Skin of body (tissue), 3 donors: ENCODE measurements at places on chromosomes 3 and 15. TPM values are rescaled to one million over a fixed set of nuclear protein-coding genes. Genes with fewer than 3 reads are reported as not detected.

Gene EXD1
- not detected for total RNA-seq

Gene AMIGO3
- 0.10 TPM for total RNA-seq

Gene CCDC9B
- total RNA-seq = 5.3 TPM

Gene MESP2
- 0.30 TPM for total RNA-seq

Gene C2CD4A
- not detected for total RNA-seq

Gene PGBD4
- 0.79 TPM for total RNA-seq

Gene SLC27A2
- 0.39 TPM for total RNA-seq

Gene POLQ
- 3.7 TPM for total RNA-seq

Gene HCLS1
- total RNA-seq = 9.1 TPM

Gene GP9
- 0.49 TPM for total RNA-seq

Gene SCAMP5
- total RNA-seq = 3.2 TPM

GRCh38 chr3:72300621-72301020, 515.7 kb upstream of the PROK2 start:
- no peak for DNase-seq

- no peak for DNase-seq
Measured at GRCh38 chr15:35282965-35283496, 197.9 kb upstream of the NANOGP8 start.

GRCh38 chr15:90840157-90840855, 28.1 kb upstream of the FURIN start:
- DNase-seq = no peak

GRCh38 chr15:62983956-62984355, 58.6 kb upstream of the TPM1 start:
- no peak for DNase-seq

DNA sequence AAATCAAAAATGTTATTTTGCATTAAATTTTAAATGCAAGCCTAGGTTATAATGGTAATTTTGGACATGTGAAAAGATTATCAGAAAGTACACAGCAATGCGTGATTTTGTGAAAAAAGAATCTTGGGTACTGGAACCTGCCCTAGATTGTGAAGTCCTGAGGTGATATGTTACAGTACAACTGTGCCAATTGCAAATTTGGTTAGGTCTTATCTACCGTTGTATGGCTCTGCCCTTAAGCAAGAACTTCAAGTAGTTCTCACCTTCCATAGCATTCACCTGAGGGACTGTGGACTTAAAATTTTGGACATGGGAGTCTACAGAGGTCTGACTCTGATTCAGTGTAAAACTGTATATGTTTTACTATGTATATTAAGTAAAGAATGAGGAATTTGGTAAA, 140.2 kb downstream of the PEX5L start:
- DNase-seq = no peak

DNA sequence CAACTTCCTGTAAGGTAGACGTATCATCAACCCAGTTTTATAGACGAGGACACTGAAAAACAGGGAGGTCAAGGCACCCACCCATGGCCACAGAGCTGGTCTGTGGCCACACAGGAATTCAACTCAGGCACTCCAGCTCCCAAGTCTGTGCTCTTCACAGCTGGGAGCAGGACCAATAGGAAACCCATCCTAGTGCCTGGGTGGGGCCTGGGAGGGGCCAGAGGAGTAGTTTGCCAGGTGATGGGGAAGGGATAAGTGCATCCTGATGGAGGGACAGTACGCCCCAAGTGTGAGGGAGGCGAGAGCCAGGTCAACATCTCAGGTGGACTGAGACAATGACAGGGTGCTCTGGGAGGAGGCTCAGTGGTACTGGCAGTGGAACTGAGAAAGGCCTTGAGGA, 22.0 kb downstream of the KIF9 start:
- no peak for DNase-seq

- DNase-seq = no peak
Measured at GRCh38 chr3:15997274-15997943, 177.1 kb upstream of the GALNT15 start.

DNA sequence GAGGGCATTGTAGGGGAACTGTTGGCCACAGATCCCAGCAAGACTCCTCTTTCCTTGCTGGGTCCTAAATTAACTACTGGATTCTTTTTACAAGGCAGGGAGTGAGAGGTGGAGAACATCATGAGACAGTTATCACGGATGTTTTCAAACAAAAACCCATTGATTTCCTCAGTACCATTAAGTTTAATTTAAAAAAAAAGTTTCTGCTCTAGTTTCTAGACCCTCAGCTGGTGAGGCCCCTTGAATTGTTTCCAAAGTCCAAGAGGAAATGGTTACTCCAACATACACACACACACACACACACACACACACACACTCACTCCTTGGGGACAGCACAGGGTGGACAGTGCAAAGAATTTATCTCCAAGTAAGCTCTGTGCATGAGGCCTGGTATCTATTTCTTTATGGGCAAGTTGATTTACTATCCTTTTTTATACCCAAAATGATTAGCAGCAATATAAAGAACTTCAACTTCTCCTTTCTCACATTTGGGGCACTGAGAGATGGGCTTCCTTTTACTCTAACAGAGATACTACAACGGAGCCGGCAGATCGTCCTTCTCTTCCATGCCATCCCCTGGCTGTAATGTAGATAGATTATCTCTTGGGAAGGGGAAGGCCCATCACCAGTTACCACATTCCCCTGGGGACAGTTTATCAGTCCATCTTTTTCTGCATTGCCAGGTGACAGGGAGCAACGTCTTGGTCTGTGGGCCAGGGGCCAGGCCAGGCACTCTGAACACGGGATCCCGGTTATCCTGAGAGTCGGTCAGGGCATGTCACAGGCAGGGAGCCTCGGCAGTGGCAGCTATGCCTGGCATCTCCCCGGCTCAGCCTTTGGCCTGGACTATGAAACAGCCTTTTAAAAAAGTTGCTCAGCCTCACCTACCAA, 54.7 kb downstream of the CORO2B start:
- DNase-seq = no peak

DNA sequence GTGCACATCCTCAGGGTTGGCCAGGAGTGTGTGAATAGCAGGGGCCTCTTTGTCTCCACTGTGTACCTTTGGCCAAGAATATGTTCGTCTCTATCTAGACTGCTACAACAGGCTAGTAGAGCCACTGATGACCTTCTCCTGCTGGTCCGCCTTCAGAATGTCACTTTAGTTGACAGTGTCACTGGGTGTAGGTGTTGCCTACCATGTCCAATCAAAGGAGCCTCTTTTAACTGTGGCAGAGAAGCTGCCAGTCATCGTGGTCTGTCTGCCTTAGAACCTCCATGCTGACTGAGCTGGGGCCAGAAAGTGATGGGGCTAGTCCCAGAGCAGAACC, 40.1 kb downstream of the OXSR1 start:
- no peak for DNase-seq

- no peak for DNase-seq
Measured at GRCh38 chr3:150419076-150419868, 11.2 kb downstream of the TSC22D2 start.

- no peak for DNase-seq
Measured at GRCh38 chr3:51646091-51646490, 25.0 kb upstream of the TEX264 start.

GRCh38 chr3:53222183-53222901, 33.5 kb downstream of the TKT start:
- DNase-seq = no peak

GRCh38 chr3:44685128-44685800, 27.2 kb upstream of the ZNF502 start:
- no peak for DNase-seq

DNA sequence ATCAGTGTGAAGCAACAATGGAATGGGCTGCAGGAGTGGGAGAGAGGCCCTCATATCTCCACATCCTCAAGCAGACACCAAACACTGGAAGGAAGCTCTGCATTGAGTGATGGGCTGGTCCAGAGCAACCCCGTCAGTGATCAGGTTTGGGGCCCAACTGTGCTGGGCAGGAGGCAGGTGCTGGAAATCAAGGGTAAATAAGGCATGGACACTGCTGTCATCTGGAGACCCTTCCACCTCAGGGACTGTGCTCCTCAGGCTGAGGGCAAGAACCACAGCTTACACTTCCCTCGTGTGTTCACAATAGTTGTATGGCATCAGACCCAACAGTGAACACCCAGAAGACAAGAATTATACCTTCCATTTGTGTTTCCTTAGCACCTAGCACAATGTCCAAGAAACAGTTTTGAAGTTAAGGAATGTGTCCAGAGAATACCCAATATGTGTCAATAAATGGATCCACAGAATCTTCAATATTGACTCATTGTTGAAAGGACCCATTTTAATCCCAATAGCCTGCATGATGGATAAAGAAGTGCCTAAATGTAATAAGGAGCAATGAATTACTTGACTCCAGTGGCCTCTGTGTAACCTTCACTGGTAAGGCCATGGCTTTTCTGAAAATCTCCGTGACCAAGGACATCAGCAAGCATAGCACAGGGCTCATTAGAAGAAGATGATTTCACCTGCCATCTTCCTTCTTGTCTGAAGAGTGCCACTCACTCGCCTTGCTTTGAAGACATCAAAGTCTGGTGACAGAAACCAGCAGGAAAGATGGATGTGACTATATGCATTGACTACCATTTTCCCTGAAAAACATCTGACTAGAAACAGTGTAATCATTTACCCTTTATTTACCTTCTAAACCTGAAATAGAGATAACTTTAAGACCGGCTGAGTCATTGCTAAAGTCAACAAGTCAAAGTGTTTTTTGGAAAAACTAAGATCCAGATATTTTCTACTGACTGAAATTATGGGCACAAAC, 7.0 kb upstream of the AHSG start:
- no peak for DNase-seq

DNA sequence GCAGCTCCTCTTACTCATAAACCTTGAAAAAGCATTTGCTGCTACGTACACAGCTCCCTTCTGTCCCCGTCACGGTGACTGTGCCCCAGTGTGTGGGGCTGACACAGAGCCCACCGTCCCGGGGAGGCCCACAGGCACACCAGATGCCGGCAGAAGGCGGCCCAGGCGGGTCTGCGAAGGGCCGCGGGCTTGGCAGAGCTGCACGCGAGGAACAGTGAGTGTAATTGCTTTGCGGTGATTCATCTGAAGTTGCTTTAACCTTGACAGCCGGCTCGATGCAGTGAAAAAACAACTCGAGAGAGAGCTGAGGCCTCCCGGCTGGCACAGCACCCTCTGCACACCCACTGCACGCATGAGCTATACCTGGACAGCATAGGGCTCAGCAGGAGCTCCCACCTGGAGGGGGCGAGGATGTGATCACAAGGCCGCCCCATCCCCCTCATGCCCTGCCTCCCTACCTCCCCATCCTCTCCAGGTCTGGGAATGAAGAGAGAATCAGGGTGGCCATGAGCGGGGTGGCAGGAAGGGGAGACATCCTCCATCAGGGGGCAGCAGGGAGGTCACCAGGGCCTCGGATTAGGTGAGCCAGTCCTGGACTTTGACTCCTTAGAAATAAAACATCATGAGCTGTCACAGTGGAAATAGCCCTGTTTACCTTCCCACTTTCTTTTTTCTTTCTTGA, 172.7 kb downstream of the MEGF11 start:
- DNase-seq = no peak

GRCh38 chr3:115436767-115437301, 186.5 kb upstream of the GAP43 start:
- DNase-seq = no peak

DNA sequence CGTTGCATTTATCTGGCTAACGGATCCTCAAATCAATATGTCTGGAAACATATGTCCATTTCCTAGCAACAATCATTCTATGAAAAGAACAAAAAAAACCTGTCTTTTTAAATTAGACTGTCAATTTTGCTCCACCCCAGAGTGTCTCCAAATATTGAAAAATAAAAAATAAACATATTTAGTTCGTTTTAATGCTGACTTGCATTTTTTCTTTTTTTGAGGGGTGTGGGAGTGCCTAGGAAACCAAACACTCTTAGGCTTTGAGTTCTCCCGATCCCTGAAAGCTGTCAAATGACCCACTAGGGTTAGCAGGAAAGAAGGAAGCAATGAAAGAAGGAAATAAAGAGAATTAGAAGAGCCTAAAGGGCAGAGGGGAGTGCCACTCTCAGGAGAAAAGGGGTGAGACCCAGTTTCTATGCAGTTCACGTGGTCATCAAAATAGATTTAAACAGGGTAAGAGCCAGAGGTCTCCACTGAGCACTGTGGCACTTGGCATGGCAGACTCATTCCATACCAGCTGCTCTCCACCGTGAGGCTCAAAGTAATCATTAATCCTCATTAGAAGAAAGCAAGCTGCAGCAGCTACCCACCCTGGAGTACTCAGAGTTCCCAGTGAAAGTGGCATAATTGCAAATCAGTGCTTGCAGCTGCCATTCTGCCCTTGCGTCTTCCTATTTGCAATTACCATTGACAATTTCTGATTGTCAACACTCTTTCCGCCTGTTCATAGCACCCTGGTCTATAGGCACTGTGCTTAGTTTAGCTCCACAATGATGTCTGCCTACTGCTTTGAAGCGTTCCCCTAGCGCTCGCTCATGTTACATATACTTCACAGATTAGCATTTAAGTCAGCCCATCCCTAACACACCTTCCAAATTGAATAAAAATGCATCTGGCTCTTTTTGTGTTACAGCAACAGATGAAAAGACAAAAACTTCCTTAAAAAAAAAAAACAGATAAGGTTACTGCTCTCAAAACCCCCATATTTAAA, 32.3 kb downstream of the PDZRN3 start:
- DNase-seq = no peak

GRCh38 chr15:69691307-69692015, 238.8 kb downstream of the RPLP1 start:
- no peak for DNase-seq

- no peak for DNase-seq
Measured at GRCh38 chr3:120634539-120634938, 38.4 kb downstream of the NDUFB4 start.

GRCh38 chr15:79105141-79105540, 14.6 kb upstream of the RASGRF1 start:
- DNase-seq = no peak

DNA sequence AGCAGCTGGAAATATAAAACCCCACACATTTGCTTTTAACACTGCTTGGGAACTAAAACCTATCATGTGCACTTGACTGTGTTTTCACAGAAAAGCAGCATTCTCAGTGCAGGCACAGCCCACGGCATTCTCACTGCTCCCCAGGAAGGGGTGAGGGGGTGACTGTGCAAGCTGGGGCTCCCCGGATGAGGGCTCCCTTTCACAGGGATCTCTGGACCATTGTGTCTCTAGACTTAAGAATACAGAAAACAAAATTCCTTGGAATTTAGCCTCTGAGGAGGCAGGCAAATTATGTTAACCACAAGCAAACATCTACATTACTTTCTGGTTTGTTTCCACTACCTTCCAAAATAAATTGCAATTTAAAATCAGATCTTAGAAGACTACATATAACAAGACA, 100.3 kb downstream of the FSIP1 start:
- DNase-seq = no peak

DNA sequence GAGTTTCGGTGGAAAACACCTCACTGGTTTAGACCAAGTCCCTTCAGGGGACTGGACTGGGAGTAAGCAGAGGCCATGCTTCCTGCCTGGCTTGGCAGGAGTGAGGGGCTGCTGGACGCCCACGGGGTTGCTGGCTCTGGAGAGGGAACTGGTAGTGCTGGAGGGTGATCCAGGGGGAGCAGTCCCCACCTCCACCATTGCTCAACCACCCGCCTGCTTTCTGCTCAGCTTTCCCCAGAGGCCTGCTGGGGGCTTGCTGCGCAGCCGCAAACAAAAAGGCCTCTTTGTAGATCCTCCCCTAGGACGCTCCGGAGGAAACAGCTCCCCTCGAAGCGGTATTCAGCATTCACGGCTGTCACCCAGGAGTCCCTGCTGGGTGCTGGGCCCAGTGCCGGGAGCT, 33.5 kb downstream of the EBLN2 start:
- DNase-seq = no peak

GRCh38 chr3:130480736-130481135, 36.2 kb upstream of the COL6A6 start:
- peak; percentile 75 for DNase-seq

- no peak for DNase-seq
Measured at GRCh38 chr3:177527182-177527581, 329.9 kb upstream of the TBL1XR1 start.

GRCh38 chr15:70625438-70625837, 137.9 kb downstream of the UACA start:
- no peak for DNase-seq
